ENCODE measurements at places on chromosomes 7 and 10.

GRCh38 chr7:35694161-35694783 lies 663 bp downstream of the HERPUD2 start:
- DNase-seq, result no peak

DNA sequence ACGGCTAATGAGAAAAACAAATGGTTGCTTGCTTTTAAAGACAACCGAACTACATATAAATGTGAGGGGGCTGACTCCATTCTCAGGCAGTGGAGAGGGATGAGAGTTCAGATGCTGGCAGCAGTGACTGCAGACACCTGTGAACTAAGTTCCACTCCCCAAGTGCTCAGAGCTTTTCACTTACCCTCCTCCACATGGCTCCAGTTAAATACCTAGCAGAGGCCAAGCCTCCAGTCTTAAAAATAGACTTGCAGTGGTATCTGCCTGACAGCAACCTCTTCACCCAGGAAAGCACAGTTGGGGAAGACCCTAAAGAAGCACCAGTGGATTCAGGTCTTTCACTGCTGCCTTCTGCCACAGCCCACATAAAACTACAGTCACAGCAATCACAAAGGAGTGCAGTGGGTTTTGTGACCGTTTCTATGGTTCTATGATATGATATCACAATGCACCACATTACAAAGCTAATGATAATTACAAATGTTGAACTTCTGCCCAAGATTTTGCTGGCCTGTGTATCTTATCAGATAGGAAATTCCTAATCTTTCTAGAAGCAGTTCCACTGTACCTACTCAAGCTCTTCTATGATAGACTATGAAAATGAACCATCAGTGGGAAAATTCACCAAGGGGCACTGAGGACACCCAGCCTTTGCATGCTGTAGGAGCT lies 3.3 kb upstream of the ABLIM1 start:
- no peak for DNase-seq

- no peak for DNase-seq
Measured at GRCh38 chr10:67818323-67818722, 19.7 kb downstream of the DNAJC12 start.

DNA sequence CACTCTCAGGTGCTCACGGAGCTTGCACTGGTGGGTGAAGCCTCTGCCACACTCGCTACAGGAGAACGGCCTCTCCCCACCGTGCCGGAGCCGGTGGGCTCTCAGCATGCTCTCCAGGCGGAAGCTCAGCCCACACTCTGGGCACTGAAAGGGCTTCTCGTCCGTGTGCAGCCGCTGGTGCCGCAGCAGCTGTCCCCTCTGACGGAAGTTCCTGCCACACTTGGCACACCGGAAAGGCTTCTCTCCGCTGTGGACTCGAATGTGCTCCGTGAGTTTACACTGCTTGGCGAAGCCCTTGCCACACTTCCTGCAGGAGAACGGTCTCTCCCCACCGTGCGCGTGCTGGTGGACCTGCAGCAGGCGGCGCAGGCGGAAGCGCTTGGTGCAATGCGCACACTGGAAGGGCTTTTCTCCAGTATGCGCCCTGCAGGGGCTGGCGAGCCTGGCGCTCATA lies 19.3 kb downstream of the ZNF786 start:
- no peak for DNase-seq
